ENCODE measurements at places on chromosomes 2 and 18.

- no peak for DNase-seq
Observed at GRCh38 chr2:18276583-18277075, 283.8 kb downstream of the RDH14 start.

GRCh38 chr2:233764264-233764663 lies 4.2 kb downstream of the UGT1A1 start:
- no peak for DNase-seq

- DNase-seq, result no peak
Observed at GRCh38 chr2:100741880-100742276, 78.1 kb upstream of the NPAS2 start.

- no peak for DNase-seq
Observed at GRCh38 chr2:171404261-171404660, 29.5 kb downstream of the METTL8 start.

DNA sequence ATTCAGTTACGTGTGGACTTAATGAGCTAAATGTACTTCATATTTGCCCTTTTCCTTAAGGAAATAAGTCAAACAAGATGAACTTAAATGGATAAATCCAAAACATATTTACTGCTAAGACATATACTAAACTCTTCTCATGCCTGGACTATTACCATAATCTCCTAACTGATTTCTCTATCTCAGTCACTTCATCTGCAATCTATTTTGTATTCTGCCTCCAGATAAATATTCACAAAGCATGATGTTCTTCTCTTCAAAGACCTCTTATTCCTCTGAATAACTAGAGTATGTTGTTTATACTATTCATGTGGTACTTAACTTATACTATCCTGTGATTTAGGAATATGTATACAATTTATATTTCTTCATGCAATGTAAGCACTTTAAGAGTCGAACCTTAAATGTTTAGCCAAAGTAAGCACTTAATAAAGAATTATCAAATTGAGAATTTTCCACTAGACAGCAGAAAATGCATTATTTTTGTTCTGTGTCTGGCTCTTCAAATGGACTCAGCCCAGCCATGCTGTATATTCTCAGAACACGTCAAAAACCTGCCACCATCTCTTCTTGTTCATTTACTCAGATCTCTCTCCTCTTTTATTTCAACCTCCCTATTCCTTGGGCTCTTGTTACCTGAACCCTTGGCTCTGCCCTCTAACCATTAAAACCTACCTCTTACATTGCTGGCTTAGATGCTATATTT lies 79.9 kb upstream of the ARHGAP28 start:
- DNase-seq, result no peak

DNA sequence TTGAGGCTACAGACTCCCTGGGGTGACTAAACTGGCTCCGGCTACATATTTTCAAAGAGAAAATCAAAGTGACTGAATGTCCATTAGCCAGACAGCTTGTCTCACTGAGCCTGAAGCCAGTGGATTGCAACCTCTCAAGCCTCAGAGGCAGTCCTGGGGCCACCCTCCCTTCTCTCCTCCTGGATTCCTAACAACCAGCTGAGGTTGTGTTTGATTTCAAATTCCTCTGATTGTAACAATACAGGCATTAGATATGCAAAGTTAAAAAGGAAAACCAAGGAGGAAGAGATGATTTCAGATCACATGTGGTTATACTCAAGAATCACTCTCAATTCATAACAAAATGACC lies 101.0 kb upstream of the LMAN1 start:
- no peak for DNase-seq

GRCh38 chr2:27086724-27087593 lies at the start of gene KHK:
Gene KHK, plus strand, starts transcription at chr2:27086772. Its CDS starts 488 bp downstream, at chr2:27087260.
- no peak for DNase-seq

DNA sequence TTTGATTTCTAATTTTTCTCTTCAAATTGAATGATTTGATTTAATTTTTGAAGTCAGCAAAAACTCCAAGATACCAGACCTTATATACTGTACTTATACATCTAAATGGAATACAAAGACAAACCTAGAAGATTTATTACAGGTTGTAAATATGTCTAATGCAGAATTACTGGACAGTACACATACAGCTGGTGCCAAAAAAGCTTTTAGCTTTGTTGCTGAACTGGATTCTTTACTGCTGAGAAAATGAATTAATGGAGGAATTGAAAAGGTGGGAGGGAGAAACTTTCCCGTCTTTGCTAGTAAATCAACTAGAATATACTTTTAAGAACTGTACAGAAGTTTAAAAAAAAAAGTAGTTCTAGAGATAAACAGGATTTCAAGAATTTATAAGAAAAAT lies 17.5 kb downstream of the C1D start:
- DNase-seq, result no peak

- no peak for DNase-seq
Observed at GRCh38 chr2:202161151-202161835, 77.1 kb downstream of the SUMO1 start.

GRCh38 chr2:71269511-71270090 lies 42.7 kb upstream of the PAIP2B start:
- no peak for DNase-seq
